Fibroblast of lung (primary cell): ENCODE measurements at places on chromosomes 5 and 9. TPM values are rescaled to one million over a fixed set of nuclear protein-coding genes. Genes with fewer than 3 reads are reported as not detected.
A peak's percentile ranks its signal among the peaks of the same experiment; 100 is the strongest.

Gene PCDHB9
- 0.26 and 0.99 TPM in 2 replicates for total RNA-seq

Gene SCGB3A2
- total RNA-seq, result not detected in 2 replicates

Gene SHOC1
- under 0.01 TPM in 2 replicates for total RNA-seq

Gene CDX1
- under 0.01 and 0.33 TPM in 2 replicates for total RNA-seq

Gene NFIB
- total RNA-seq, result 36.3 and 56.0 TPM in 2 replicates

Gene ANKRD31
- 0.26 and 0.33 TPM in 2 replicates for total RNA-seq

Gene SEMA4D
- 2.6 TPM in 2 replicates for total RNA-seq

Gene CAMK4
- total RNA-seq, result 0.77 and 0.83 TPM in 2 replicates

GRCh38 chr5:9239626-9240025, 306.2 kb downstream of the SEMA5A start:
- no peak for DNase-seq

DNA sequence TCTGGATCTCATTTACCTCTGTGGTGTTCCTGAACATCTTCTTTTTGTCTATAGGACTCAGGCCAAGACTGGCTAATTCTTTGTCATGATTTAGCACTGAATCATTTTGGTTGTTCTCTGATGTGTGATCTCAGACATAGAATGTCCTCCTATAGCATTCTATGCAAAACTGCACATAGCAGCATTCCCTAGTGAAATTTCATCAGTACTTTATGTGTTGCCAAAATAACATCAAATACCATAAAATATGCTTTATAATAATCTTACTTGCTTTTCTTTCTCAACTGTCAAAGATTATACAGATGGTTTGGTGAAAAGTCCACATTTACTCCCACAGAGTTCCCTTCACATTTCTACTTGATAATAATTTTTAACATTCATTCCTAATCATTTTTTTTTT, 115.7 kb upstream of the MPDZ start:
- peak; percentile 24 for DNase-seq

DNA sequence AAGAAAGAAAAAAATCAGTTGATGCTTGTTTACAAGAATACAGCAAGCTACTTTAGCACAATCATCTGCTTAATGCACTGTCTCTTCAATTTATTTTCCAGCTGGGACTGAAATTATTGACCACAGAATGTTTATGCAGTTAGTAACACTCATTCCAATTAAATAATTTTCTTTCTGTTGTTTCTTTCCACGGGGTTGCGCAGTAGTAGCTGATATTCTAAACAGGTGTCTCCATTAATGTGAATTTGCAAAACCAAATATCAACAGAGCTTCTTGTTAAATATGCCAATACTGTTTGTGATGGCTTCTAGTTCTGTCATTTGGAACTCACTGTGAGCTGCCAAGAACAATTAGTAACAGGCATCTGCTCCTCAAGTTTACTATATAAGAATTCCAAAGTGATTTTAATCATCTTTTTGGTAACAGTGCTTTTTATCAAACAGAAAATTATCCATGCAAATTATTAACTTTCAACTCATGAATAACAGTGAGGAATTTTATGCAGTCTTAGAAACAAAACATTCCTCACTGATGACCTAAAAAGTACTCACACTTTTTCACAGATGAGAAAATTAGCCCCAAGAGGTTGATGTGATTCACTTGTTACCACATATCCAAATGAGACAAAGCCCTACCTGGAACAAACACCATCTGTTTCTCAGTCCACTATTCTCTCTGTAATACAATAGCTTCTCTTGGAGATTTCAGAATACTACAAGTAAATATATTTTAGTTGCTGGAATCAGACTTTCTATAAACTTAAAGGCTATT, 567.6 kb upstream of the RGMB start:
- peak; percentile 71 for DNase-seq

DNA sequence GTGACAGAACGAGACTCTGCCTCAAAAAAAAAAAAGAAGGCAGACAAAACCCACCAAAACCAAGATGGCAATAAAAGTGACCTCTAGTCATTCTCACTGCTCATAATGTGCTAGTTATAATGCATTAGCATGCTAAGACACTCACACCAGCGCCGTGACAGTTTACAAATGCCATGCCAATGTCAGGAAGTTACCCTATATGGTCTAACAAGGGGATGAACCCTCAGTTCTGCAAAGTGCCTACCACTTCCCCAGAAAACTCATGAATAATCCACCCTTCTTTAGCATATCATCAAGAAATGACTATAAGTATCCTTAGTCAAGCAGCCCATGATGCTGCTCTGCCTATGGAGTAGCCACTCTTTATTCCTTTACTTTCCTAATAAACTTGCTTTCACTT, 4.7 kb upstream of the BICD2 start:
- DNase-seq, result no peak

DNA sequence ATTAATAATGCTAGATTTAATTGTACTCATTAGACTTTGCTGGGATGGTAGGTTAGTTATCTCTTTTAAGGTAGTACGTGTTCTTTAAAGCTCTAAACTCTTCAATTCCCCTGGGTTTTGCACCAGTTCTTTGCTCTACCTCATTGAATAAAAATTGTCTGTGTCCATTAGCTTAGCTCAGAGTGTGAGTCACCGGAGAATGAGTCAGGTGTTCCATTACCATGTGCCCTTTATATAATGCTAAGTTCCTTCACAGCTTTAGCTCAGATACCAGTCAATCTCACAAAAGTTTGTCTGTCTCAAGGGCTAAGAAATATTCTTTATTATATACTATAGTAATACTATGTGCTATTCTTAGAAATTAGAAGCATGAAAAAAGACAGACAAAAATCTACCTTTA, 339.4 kb downstream of the PRELID2 start:
- DNase-seq, result peak; percentile 93

DNA sequence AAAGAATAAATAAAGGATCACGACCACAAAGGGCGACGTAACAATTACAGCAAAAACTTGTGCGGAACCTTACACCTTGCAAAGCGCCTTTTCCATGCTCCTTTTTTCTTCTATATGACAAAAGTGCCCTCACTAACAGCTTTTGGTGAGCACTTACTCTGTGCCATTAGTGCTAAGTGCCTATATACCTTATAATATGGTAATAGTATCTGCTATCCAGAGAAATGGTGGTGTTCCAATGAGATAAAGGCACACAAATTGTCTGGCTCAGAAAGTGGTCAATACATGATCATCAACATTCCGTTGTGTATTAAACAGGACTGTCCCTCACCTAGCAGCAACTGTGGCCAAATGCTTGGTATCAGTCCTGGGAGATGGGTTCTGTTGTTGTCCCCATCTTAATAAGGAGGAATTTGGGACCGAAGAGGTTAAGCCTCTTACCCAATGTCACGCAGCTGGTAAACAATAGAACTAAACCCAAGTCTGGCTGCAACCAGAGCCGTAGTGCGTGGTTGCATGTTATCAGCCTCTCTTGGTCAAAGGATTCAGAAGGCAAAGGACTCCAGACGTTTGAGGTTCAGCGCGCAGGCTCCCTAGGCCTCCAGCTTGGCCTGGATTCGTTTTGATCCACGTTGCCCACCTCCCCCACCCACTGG, 564 bp upstream of the TOR2A start:
- no peak for DNase-seq

GRCh38 chr9:125143377-125144090, at the start of gene SCAI:
Gene SCAI (minus strand): TSS chr9:125143528. CDS start chr9:125143437, 91 bp downstream.
- peak; percentile 97 for DNase-seq

- no peak for DNase-seq
Measured at GRCh38 chr5:14959399-14960119, 88.0 kb upstream of the ANKH start.

GRCh38 chr9:124218438-124218982, 39.2 kb upstream of the NEK6 start:
- peak; percentile 47 for DNase-seq

- DNase-seq, result no peak
Measured at GRCh38 chr9:126061575-126061974, 265.1 kb upstream of the MVB12B start.

- no peak for DNase-seq
Measured at GRCh38 chr5:147712019-147712418, 70.5 kb downstream of the JAKMIP2 start.

- DNase-seq, result no peak
Measured at GRCh38 chr9:84613431-84613830, 56.1 kb upstream of the NTRK2 start.

DNA sequence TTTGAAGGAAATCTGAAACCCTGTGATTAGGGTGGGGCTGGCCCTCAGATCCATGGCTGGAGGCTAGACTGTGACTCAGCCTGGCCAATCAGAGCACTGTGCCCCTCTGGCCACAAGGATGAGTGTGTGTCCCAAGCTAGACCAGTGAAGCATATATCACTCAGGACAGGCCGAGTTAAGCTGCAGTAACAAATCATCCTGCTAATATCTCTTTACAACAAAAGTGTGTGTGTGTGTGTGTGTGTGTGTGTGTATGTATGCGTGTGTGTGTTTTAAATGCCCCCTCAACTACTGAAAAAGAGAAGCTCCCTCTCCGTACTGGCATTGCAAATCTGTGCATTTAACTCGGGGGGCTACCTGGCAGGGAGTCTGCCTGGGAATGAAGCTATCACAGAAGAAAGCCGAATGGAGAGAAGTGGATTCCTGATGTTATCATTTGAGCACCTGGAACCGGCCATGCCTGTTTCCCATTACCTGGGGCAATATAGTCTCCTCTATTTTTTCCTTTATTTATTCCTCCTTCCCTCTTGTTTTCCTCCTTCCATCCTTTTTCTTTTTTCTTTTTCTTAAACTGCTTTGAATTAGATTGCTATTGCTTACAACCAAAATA, 25.6 kb downstream of the STC2 start:
- peak; percentile 81 for DNase-seq

- peak; percentile 58 for DNase-seq
Measured at GRCh38 chr9:99057665-99058625, 47.0 kb upstream of the TGFBR1 start.

- DNase-seq, result no peak
Measured at GRCh38 chr9:116262448-116262847, 108.9 kb downstream of the PAPPA start.

DNA sequence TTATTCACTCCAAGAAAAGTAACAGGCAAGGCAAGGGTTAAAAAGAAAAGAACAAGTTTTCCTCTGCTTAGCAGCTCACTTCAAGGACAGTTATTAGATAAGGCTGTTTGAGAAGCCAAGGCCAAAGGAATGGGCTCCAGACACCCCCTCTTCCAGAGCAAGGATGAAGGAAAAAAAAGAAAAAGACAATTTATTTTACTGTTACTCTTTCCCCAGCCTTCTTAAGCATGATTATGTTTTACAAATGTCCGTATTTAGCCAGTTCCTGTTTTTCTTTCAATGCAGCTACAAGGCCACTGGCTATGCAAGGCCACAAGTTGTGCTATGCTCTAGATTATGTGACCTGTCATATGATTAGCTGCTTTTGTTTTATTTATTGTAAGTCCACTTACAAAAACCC, 106.5 kb upstream of the SIMC1 start:
- no peak for DNase-seq

GRCh38 chr9:138020120-138020794, 142.7 kb downstream of the CACNA1B start:
- DNase-seq, result no peak
